ENCODE measurements at places on chromosomes 1 and 21. TPM values are rescaled to one million over a fixed set of nuclear protein-coding genes. Genes with fewer than 3 reads are reported as not detected.

- DNase-seq: no peak
Observed at GRCh38 chr21:19440792-19441655, 1037.4 kb upstream of the TMPRSS15 start.

OR2L2 gene
- 0.07 TPM for total RNA-seq

GRCh38 chr1:49052102-49052501, 275.4 kb upstream of the BEND5 start:
- no peak for DNase-seq

- no peak for DNase-seq
Observed at GRCh38 chr1:63269571-63269970, 52.8 kb upstream of the FOXD3 start.

- DNase-seq: no peak
Observed at GRCh38 chr21:15837645-15838044, 107.9 kb downstream of the USP25 start.
